ENCODE measurements at places on chromosomes 7 and 10. TPM values are rescaled to one million over a fixed set of nuclear protein-coding genes. Genes with fewer than 3 reads are reported as not detected.

- no peaks in the 10 kb centered on the region for H3K27me3 ChIP-seq
- H3K4me3 ChIP-seq = no peak overlapping the region
These were observed 124.3 kb upstream of the PPP2R2D start for GRCh38 chr10:131776496-131776895.

GRCh38 chr7:112537822-112538387, 57.1 kb downstream of the LSMEM1 start:
- H3K27me3 ChIP-seq = no peaks in the 10 kb centered on the region
- no peak overlapping the region for H3K4me3 ChIP-seq
- H3K36me3 ChIP-seq = no peaks in the 10 kb centered on the region
- H3K27ac ChIP-seq = no peak overlapping the region

CTAGE8 gene
- total RNA-seq = 0.13 TPM

GRCh38 chr7:65892835-65893234, 20.0 kb downstream of the VKORC1L1 start:
- H3K27ac ChIP-seq = no peak overlapping the region
- no peaks in the 10 kb centered on the region for H3K36me3 ChIP-seq
- DNase-seq = no peak
- H3K27me3 ChIP-seq = no peaks in the 10 kb centered on the region

- no peak overlapping the region for H3K4me3 ChIP-seq
- H3K27ac ChIP-seq = no peak overlapping the region
- H3K36me3 ChIP-seq = no peaks in the 10 kb centered on the region
- DNase-seq = no peak
- H3K27me3 ChIP-seq = no peaks in the 10 kb centered on the region
These were observed 253.4 kb downstream of the GALNT17 start for GRCh38 chr7:71385330-71385729.

DNA sequence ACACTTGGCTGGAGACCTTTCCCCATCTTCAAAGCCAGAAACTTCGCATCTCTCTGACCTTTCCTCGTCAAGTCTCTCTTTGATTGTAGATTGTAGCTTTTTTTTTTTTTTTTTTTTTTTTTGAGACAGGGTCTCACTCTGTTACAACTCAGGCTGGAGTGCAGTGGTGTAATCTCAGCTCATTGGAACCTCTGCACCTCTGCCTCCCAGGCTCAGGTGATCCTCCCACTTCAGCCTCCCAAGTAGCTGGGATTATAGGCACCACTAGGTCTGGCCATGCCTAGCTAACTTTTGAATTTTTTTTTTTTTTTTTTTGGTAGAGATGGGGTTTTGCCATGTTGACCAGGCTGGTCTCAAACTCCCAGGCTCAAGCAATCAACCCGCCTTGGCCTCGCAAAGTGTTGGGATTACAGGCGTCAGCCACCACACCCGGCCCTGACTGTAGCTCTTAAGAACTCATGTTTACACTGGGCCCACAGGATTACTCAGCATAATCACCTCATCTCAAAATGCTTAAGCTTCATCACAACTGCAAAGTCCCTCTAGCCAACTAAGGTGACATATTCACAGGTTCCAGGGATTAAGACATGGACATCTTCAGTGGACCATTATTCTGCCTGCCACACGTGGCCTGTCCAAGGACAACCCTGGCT, 11.7 kb downstream of the POLL start:
- no peak overlapping the region for H3K27ac ChIP-seq
- H3K4me1 ChIP-seq = no peaks in the 10 kb centered on the region
- peak; percentile 63 for DNase-seq
- H3K27me3 ChIP-seq = no peaks in the 10 kb centered on the region
- no peak overlapping the region for H3K4me3 ChIP-seq

DNA sequence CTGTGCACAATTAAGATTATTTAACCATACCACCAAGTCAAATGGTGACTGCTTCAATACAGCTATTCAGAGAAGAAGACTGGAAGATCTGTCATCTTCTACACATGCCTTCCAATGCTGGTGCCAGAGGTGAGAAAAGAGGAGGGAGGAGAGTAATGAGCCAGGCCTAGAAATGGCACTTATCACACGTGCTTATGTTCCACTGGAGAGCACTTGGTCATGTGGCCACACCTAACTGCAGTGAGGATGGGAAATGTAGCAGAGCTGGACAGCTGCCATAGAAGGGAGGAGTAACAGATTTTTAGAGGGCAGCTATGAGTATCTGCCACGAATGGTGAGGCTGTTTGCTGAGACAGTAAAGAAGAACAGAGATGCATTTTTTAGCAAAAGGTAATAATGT, 77.1 kb downstream of the MPLKIP start:
- no peak overlapping the region for H3K4me3 ChIP-seq
- H3K27me3 ChIP-seq = no peaks in the 10 kb centered on the region
- peak; percentile 61 for DNase-seq
- no peaks in the 10 kb centered on the region for H3K4me1 ChIP-seq

DNA sequence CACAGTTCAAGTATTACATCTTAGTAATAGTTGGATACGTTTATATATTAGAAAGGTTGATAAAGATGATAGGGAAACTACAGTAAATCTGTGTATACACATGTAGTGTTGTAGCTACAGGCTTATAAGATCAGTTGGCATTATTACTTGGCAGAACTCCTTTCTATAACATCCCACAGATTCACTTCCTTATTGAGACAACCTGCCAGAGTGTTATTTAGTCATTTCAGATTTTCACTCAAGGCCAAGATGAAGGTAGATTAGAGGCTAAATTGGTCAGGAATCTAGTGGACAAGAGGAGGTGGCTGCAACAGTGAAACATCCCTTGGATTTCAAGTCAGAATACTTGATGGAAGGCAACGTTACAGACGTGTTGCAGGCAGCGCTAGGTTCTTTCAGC, 63.0 kb downstream of the PAPSS2 start:
- H3K27me3 ChIP-seq = no peaks in the 10 kb centered on the region
- H3K36me3 ChIP-seq = peaks cover 19% of the 10 kb centered on the region
- no peak overlapping the region for H3K4me3 ChIP-seq
- no peaks in the 10 kb centered on the region for H3K4me1 ChIP-seq
